ENCODE measurements at places on chromosomes 5 and 9.

GRCh38 chr5:110663525-110663924 is 62.9 kb downstream of the TMEM232 start:
- DNase-seq: no peak

DNA sequence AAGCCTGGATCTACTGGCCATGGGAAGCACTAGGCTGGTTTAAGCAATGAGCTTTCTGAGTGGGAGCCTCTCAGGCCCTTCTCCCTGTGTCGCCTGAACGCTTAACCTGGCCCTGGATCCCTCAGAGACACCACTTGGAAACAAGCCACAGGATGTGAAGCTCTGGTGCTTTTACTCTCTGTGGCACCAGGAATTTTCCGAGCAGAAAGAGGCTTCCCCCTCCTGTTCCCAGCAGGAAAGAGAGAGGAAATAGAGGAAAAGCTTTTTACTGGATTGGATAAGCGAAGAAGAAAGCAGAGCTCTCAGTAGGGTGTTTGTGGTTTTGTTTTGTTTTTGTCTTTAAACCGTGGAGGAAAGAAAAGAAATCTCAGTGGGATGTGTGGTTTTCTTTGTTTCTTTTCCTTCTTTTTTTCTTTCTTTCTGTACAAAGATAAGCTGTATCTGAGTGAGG is 34.5 kb downstream of the COL15A1 start:
- no peak for DNase-seq

- no peak for DNase-seq
Observed at GRCh38 chr9:119662329-119662728, 293.1 kb upstream of the BRINP1 start.

GRCh38 chr9:30579810-30580209 is 1804.6 kb upstream of the ACO1 start:
- DNase-seq: no peak

DNA sequence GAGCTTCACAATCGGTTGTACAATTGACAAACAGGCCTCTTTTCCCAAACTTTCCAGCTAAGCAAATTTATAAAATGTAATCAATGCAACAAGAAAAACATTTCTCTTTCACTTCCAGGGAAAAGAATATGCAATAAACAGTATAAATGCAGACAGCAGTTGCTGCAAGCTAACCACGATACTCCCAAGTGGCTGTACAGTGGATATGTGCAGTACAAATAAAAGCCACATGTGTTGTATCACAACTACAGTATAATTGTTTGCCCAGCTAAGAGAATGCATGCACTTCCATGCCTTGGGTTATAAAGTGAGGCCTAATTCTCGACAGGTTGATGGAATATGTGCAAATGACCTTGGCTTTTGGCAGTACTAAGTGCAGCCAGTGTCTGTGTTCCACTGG is 16.7 kb upstream of the PDCL start:
- DNase-seq: no peak

GRCh38 chr5:2141254-2142000 is 258.7 kb upstream of the IRX4 start:
- no peak for DNase-seq

DNA sequence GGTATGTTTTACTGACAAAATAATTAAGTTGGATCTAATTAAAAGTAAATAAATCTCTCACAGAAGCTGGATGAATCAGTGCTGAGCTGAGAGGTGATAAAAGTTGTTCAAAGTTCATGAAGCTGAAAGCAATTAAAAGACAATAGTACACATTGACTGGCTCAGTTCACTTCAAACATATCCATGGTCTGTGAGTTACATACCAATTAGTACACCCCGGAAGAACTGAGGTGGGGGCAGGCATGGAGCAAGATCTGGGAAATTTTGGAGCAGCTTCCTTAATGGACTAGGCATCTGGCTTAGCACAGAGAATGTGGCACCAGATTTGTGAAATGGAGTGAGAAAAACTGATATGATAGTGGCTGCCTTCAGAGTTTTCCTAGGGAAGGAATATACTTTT is 152.7 kb downstream of the ATP10B start:
- DNase-seq: no peak

All from CD4-positive, alpha-beta T cell treated with Interleukin-10 for 1 hour (primary cell).